Stimulated activated CD4-positive, alpha-beta T cell treated with anti-CD3 and anti-CD28 coated beads, Interleukin-1b, Interleukin-23, amount 100 ng/mL, for 24 hours (primary cell): ENCODE measurements at places on chromosomes 2 and 18.

GRCh38 chr18:476251-476664 lies 24.2 kb downstream of the COLEC12 start:
- no peak for DNase-seq

- DNase-seq, result no peak
Observed at GRCh38 chr2:68987021-68987503, 12.6 kb downstream of the GKN1 start.

DNA sequence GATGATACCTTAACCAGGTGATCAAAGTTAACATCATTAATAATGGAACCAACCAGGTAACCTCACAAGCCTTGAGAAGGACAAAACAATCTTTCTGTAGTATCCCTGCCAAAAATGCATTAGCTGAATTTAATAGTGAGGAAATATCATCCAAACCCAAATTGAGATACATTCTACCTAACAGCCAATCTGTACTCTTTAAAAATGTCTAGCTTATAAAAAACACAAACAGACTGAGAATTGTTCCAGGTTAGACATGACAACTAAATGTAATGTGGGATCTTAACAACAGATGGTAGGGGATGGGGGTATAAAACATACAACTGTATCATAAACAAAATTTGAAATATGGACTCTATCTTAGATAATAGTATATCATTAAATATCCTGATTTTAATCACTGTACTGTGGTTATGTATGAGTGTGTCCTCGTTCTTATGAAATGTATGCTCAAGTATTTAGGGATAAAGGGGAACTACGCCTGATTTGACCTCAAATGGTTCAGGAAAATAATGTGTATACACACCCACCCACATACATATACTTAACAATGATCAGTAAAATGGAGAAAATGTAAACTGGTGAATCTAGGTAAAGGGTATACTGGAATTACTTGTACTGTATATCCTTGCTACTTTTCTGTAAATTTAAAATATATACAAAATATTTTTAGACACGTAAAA lies 1.7 kb downstream of the FANCL start:
- DNase-seq, result no peak

- DNase-seq, result no peak
Observed at GRCh38 chr2:135557530-135557929, 26.2 kb downstream of the R3HDM1 start.

DNA sequence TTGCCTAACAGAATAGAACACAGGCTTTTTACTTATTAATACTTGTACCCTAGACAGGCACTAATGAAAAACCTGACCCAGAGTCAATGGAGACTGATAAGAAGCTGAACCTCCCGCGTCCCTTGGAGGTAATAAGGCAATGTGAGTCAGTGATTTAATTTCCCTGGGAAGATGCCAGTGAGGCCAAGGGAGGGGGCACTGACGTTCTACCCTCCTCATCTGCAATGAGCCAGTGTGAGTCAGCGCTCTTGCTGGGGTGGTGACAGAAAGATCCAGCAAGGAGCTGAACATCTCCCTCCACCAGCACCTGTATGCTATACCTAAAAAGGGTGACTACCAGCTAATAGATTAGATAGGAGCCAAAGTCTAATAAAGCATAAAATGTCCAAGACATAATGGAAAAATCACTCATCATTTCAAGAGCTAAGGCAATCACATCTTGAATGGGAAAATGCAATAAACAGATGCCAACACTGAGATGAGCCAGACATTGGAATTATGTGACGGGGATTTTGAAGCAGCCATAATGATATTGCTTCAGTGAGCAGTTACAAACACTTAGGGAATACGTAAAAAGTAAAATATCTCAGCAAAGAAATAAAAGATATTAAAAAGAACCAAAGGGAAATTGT lies 116.9 kb downstream of the TPGS2 start:
- DNase-seq, result no peak

DNA sequence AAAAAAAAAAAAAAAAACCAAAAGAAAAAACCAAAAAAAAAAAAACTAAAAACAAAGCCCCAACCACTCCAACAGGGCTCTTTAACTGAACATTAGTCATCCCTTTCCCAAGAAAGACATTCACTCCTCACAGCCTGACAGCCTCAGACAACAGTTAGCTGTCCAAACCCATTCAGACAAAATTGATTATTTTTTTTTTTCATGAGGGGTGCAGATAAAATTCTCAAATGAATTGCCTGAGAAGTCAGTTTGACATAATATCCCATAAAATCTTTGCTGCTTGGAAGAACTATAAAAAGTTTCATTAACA lies 206.1 kb upstream of the REV1 start:
- no peak for DNase-seq

DNA sequence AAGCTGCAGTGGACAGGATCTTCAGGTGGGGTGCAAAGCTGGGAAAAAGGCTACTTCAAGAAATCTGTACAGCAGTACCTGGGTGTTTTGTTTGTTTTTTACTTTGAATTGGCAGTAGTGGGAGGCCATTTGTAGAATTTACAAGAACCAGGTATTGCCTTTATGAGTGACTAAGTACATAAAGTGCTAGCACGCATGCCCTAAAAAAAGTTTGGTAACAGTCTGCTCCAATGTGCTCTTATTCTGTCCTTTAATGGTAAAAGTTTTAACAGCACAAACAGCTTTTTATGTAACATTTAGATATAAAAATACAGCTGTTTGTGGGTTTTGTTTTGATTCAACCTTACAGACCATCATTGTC lies 17.2 kb downstream of the REV1 start:
- no peak for DNase-seq

DNA sequence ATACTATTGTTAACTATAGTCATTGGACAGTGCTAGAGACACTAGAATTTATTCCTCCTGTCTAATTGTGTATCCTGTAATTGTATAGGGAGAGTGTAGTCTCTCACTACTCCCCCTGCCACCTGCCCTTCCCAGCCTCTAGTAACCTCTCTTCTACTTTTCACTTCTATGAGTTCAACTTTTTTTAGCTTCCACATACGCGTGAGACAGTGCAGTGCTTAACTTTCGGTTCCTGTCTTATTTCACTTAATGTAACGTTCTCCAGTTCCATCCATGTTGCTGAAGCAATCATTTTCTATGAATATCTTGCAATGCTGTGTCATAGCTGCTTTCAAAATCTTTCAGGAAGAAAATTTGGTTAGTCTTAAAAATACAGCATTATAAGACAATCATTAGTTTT lies 22.8 kb upstream of the RUFY4 start:
- DNase-seq, result no peak

DNA sequence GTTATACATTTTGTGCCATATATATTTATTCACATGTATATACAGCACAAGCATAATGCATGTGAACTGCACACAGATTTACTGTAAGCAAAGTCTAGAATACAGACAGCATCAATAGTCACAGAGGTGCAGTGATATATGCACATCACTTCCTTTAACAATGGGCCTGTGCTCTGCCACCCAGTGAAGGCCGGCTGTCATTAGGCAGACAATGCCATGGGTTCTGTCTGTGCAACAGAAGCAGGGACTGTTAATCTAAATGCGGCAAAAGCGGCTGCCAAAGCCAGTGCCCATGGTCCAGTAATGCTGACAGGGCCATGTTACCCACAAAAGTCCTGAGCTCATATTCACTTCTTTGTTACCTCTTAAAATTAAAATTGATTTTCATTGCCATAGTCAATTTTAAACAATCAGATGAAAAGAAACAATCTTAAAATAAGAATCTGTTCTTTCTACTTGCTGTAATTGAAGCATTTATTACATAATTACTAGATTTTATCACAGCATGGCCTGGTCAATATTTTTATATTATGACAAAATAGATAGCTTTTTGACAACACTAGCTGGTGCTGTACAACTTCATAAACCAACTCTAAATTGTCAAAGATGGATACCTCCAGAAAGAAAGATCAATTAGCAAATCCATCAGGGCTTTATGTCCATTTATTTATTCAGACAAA lies 232.0 kb downstream of the STK39 start:
- DNase-seq, result no peak

DNA sequence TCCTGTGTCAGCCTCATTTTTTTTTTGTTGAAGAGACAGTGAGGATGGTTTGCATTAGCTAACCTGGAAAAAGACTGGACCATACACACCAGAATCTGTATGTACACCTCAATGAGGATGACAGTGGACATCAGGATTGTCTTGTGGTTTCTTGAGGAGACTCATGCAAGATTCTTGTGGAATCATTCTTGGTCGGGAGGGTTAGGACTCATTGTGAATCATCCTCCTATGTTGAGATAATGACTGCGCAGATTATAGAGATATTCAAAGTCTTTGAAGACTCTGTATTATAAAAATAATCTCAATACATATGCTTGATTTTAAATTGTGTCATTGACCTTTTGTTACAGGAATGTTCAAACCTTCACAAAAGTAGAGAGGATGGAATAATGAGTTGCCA lies 49.1 kb upstream of the DOCK10 start:
- DNase-seq, result no peak

DNA sequence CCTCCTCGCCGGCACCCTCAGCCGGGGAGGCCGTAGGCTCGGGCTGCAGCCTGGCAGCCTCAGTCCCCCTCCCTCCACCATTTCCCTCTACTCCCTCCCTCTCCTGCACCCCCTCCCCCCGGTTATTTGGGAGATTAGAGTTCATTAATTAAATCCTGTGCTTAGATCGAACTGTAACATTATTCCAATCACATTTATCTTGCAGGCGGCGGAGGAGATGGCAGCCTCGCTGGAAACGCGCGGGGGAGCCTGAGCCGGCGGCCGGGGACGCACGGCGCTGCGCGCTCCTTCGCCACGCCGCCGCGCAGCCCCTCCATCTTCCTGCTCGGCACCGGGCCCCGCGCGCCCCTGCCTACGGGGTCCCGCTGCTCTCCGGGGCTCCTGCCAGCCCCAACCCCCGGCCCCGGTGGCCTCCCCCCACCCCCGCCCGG lies at the start of gene ST8SIA3:
Gene ST8SIA3 (plus strand): TSS at position 287 of the 431 bp plus-strand sequence. CDS start 290 bp downstream, outside the sequence.
- no peak for DNase-seq

GRCh38 chr2:173521450-173522192 lies 166.9 kb downstream of the CDCA7 start:
- no peak for DNase-seq

DNA sequence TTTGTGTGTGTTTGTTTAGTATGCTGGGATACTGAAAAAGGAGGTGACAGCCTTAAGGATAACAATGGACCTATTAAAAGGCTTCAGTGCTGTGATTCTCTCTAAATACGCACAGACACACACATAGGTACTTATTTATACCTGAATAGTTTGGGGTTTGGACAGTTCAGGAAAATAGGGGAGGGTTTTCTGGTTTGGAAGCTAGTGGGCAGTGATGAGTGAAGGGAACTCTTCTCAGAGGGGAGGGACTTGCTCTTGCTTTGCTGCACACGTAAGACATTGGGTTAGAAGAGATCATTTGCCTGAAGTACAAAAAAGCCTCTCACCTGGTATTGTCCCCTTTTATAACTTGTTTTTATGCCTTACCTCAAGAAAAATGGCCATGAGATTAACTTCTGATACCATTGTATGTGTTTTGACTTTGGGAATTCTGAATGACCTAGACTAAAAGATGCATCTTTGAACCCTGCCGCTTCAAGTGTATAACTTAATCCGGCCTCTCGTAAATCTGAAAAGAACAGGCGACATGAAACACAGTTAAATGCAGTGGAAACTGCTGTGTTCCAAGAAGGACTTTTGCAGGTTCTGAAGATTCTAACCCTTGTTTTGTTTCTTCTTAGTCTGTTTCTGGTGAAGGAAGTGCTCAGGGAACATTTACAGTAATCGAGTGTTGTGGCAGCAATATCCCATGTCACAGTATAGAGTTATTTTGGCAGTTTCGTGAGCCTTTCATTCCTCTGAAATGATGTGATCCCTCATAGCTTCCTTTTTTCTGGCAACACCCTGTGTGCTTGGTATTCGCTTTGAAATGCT lies 2.5 kb downstream of the CRIM1 start:
- no peak for DNase-seq

- DNase-seq, result no peak
Observed at GRCh38 chr2:185393091-185393490, 345.5 kb upstream of the FSIP2 start.

GRCh38 chr2:19356545-19357401 lies 1.6 kb downstream of the OSR1 start:
- no peak for DNase-seq

DNA sequence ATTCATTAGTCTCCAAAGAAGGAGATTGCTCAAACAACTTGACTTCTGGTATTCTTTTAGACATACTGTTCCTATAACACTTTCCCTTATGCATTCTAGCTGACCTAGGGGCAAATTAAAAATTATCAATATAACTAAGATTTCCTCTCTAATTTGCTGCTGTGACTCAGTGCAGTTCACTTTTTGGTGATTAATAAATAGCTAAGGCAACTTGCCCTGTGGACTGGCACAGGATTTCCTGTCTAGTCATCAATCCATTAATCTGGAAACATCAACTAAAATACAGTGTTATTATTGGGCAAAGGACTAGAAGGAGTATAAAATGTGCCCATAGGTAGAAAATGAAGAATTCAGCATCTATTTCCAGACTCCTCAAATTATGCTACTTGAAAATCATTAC lies 83.5 kb upstream of the SERPINE2 start:
- no peak for DNase-seq

- peak; percentile 25 for DNase-seq
Observed at GRCh38 chr2:98730053-98730706, 752 bp downstream of the MGAT4A start.
